Left renal pelvis (tissue), 4 donors: ENCODE measurements at places on chromosomes 4 and X.

GRCh38 chr4:91621446-91621845 lies 682.3 kb upstream of the GRID2 start:
- DNase-seq = no peak

- DNase-seq = no peak
Observed at GRCh38 chr4:126604268-126604867, 1028.4 kb upstream of the INTU start.

- no peak for DNase-seq
Observed at GRCh38 chr4:14809203-14809602, 193.1 kb upstream of the CPEB2 start.

DNA sequence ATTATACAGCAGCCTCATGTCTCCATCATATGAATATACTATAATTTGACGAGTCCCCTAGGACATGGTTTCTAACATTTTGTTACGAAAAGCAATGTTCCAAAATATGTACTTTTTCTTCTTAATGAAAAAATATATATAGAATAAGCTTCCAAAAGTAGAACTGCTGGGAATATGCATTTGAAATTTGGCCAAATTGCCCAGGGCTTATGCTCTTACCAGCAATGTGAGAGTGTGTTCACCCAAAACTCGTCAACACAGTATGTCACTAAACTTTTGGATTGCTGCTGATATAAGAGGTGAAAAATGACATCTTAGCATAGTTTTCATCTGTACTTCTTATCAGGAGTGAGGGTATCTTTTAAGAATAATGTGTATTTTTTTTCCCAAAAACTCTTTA lies 64.6 kb upstream of the STIM2 start:
- no peak for DNase-seq

GRCh38 chr4:54660591-54660990 lies 2.8 kb downstream of the KIT start:
- DNase-seq = no peak

- DNase-seq = no peak
Observed at GRCh38 chr4:187464573-187464972, 531.0 kb upstream of the ZFP42 start.

DNA sequence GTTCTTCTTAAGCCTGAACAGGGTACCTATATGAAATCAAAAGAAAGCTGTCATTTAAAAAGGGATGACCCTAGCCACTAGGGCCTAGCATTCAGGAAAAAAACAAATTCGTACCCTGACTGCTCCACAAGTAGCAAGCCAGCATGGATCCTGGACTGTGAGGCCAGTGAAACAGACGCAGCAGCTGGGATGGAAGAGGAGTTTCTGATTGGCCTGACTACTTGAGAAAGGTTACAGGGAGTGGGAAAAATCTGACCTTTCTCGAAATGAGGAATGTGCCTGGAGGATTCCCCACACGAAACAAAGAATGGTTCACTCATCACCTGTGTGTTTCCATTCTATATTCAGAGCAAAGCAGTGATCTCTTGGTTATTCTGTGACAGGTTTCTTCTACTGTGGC lies 87.6 kb upstream of the JADE1 start:
- DNase-seq = no peak

- DNase-seq = no peak
Observed at GRCh38 chrX:9821572-9821971, 35.3 kb downstream of the SHROOM2 start.

DNA sequence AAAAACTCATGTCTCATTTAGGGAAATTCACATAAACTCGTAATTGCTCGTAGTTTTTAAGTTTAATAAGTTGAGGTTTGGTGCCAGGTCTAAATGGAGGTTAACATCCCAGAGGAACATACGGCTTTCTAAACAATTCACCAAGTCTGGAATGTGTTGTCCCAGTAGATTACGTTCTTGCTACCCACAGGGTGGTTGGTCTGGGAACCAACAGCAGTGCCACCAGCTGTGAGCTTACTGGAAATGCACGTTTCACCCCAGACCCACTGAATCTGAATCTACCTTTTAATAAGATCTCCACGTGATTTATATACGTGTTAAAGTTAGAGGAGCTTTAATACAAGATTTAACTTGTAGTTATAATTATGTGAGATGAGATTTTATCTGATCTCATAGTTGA lies 134.3 kb downstream of the BMPR1B start:
- DNase-seq = no peak

GRCh38 chr4:161929956-161930355 lies 233.8 kb downstream of the FSTL5 start:
- DNase-seq = no peak

GRCh38 chr4:48271626-48272025 lies 2.0 kb upstream of the TEC start:
- DNase-seq = no peak

- no peak for DNase-seq
Observed at GRCh38 chr4:7239844-7240243, 47.5 kb downstream of the SORCS2 start.

GRCh38 chr4:31183256-31183655 lies 463.1 kb downstream of the PCDH7 start:
- DNase-seq = no peak

- no peak for DNase-seq
Observed at GRCh38 chrX:81377329-81377728, 175.4 kb downstream of the SH3BGRL start.

- DNase-seq = no peak
Observed at GRCh38 chr4:175813204-175813603, 1.1 kb upstream of the GPM6A start.

DNA sequence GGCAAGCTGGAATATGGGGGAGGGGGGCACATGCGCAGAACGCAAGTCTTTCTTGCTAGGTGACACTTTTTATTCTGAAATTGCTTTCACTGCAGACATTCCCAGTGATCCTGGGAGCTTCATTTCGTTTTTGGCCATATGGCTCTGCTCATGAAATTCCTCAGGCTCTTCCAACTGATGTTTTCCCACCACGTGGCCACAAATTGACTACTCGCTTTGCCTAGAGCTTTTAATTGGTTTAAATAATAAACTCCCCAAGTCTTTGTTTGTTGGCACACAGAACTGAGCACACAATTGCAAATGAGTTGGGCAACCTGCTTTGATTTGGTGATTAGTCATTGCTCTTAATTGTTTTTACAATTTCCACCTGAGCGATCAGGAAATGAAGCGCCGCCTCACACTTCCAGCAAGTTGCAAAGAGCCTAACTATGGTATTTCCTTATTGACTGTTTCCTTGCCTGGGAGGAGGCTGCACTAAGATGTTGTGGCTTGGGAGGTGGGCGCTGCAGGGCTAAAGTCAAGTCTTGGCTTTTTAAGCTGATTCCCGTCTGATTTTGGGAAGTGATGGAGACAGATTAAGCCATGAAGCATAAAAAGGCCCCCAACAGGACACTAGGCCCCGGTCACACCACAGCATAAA lies 282.5 kb downstream of the ZIC3 start:
- no peak for DNase-seq

DNA sequence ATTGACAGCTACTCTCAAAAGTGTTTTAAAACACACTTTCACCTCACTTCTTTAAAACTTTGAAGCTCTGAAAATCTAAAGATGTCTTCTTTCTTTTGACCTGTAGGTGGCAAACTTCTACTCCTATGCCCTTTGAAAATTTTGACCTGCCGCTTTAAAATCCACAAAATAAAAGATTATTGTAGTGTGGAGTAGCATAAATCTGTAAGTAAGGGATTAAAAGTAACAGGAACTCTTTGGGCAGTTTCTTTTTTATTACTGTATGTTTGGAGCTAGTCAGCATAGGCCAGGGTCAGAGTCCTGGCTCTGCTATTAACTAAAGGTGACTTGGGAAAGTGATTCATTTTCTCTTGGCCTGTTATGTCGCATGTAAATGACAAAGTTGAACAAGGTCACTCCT lies 25.5 kb downstream of the BBS12 start:
- DNase-seq = no peak

DNA sequence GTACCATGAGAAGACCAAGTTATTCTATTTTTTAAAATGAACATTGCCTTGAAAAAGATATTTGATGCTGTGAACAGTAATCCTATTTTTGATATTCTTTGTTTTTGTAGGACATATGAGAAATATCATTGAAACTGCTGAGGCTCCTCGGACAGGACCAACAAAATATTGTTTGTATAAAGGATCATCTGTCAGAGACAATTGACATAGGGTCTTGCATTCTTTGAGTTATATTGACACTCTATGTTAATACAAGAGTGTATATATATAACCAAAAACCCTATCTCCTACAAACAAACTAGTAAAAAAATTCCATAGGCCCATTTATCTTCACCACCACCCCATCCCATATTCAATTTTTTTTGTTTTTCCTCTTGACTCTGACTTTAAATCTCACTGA lies 222.7 kb downstream of the DACH2 start:
- DNase-seq = no peak

DNA sequence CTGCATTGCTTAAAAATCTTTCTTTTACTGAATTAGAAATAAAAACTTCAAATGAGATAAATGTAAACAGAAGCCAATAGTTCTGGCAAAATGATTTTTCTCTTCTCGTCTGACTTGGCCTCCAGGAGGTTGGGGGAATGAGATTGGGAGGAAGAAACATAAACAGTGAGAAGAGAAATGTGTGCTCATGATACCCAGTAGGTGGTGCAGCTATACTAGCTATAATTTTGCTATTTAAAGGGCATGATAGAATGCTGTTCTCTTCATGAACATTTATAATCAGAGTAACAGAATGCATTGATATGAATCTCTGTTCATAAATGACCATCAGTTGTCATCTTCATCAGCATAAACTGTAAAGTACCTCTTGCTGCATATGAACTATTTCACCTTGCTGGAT lies 85.5 kb downstream of the TACR3 start:
- DNase-seq = no peak

GRCh38 chr4:149754526-149754925 lies 61.1 kb downstream of the IQCM start:
- DNase-seq = no peak

GRCh38 chrX:40168480-40169011 lies 70.8 kb upstream of the BCOR start:
- no peak for DNase-seq

DNA sequence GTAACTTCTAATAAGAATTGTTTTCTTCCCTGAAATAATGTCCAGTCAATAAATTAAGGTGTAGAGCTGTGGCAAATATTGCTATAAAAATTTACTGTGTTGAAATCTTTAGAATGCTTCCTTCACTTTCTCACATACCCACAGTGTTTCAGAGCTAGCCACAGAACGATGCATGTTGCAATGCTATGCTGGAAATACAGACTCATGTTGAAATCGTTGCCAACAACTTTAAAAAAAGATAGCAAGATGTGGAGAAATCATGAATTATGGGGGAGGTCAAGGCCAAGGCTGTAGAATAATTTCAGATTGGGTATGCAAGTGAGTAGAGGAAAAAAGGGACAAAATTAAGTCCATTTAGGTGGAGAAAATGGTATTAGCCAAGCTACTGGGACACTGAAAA lies 204.8 kb downstream of the VEGFC start:
- DNase-seq = no peak

GRCh38 chr4:121457278-121457875 lies 76.6 kb upstream of the QRFPR start:
- no peak for DNase-seq

GRCh38 chr4:8391972-8392371 lies 48.6 kb downstream of the ACOX3 start:
- DNase-seq = no peak

DNA sequence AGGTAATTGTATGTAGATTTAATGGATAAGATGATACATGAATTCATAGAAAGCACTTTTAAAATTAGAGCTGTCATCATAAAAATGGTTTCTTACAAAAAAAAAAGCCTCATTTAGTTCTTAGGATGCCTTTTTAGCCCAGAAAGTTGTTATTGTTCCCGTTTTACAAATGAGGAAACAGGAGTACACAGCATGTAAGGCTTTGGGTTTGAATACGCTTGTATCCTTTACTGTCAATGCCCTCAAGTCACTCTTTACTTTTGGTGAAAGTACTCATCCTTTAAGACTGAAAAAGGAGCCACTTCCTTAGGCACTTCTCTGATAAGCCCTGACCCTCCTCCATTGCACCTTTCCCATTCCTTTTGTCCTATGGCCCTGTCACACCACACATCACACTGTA lies 4.9 kb downstream of the EREG start:
- no peak for DNase-seq

DNA sequence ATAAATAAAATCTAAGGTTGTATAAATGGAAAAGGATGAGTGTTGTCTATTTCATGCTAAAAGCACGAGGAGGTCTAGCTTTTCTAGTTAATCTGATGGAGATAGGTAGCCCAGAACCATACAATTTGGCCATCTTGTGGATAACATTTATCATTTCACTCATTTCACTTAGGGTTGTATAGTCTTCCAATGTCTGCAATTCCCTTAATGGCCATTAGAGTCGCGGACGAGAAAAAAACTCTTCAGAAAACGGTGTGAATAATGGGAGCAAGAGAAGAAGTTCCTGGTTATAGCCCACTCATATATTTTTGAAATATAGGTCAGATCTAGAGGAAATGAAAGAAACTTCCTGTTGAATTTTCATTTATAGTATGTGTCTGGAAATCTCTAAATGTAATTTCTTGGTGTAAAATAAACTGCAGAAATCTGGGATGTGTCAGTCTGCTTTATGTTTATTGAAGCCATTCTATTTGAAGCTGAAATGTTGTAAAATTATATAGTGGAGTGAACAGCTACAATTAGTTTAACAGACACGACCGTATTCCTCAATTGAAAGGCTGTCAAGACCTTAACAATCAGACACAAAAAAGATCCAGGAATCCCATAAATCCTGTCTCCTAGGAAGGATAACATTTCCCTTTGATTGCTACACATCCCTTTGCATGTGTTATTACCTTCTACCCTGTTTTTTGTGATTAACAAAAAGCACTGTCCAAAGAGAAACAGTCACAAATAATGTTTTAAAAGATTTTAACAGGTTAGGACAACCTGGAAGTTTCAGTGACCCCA lies 47.7 kb upstream of the MGST2 start:
- DNase-seq = no peak

DNA sequence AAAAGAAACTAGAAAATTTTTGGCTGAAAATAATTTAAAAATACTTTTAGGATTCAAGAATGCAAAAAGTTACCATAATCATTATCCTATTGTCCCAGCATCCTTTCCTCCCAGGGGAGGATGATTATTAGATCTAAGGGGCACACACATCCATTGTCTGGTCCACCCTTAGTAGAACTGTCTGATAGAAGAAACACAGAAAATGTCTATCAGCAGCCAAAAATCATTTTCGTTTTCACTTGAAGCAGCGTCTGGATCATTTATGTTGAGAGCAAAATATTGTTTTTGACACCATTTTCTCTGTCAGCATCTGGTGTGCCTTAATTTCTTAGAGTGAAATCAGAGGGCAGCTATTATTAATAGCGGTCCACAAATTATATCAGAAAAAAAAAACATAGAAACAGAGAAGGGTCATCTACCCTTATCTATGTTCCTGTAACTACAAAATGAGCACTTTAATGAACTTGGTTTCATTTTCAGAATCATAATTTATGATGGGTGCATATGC lies 446.3 kb downstream of the TRAM1L1 start:
- DNase-seq = no peak

- DNase-seq = no peak
Observed at GRCh38 chr4:165462009-165462408, 83.2 kb downstream of the CPE start.

GRCh38 chr4:3690551-3691152 lies 75.5 kb upstream of the ADRA2C start:
- no peak for DNase-seq

- no peak for DNase-seq
Observed at GRCh38 chr4:10243856-10244255, 127.3 kb upstream of the WDR1 start.

GRCh38 chrX:12919620-12920019 lies 13.2 kb downstream of the TLR8 start:
- no peak for DNase-seq
